T-cell (primary cell): ENCODE measurements at places on chromosomes 6 and 20. TPM values are rescaled to one million over a fixed set of nuclear protein-coding genes. Genes with fewer than 3 reads are reported as not detected.

Gene TAF11
- total RNA-seq, result 27.6 TPM

Gene MACROD2
- not detected for total RNA-seq

Gene SYCP2L
- 0.56 TPM for total RNA-seq

Gene SIRPB2
- total RNA-seq, result not detected

Gene GTSF1L
- total RNA-seq, result 0.53 TPM

Gene SGK2
- 2.0 TPM for total RNA-seq

Gene WFDC2
- not detected for total RNA-seq

Gene CRYBG1
- total RNA-seq, result 38.0 TPM

Gene WFDC5
- not detected for total RNA-seq

Gene TMEM244
- not detected for total RNA-seq

Gene CYB5R4
- 18.6 TPM for total RNA-seq

Gene MYH7B
- total RNA-seq, result 0.69 TPM

Gene ECT2L
- not detected for total RNA-seq

Gene APCDD1L
- not detected for total RNA-seq

Gene ANKEF1
- 1.9 TPM for total RNA-seq

Gene MTRF1L
- 12.2 TPM for total RNA-seq

Gene SSTR4
- not detected for total RNA-seq

Gene PTCHD4
- total RNA-seq, result not detected

Gene FOXC1
- total RNA-seq, result 0.15 TPM

Gene BPIFB2
- 0.29 TPM for total RNA-seq

Gene OPRM1
- not detected for total RNA-seq

Gene SLC35F1
- not detected for total RNA-seq

Gene C20orf144
- total RNA-seq, result 0.16 TPM

Gene MBOAT1
- 8.3 TPM for total RNA-seq

Gene RBM24
- not detected for total RNA-seq

Gene ZNF311
- 0.43 TPM for total RNA-seq

Gene KIAA1755
- total RNA-seq, result not detected

Gene CLDN20
- not detected for total RNA-seq

Gene GMPR
- total RNA-seq, result 0.96 TPM

Gene ANGPT4
- total RNA-seq, result not detected

Gene HLA-DMB
- 15.7 TPM for total RNA-seq

Gene METTL24
- not detected for total RNA-seq

Gene CLIC1
- total RNA-seq, result 89.5 TPM

Gene NTSR1
- not detected for total RNA-seq

Gene KHDC1
- 1.5 TPM for total RNA-seq

Gene FNDC1
- total RNA-seq, result not detected

Gene SMIM13
- 3.6 TPM for total RNA-seq

Gene SLCO4A1
- total RNA-seq, result 3.0 TPM

Gene SOBP
- total RNA-seq, result 0.35 TPM

Gene MYLK4
- 1.3 TPM for total RNA-seq

Gene FKBP1C
- 0.20 TPM for total RNA-seq

Gene HLA-DQB1
- total RNA-seq, result 28.1 TPM

Gene VSTM2L
- total RNA-seq, result not detected

Gene ZNF341
- 4.0 TPM for total RNA-seq

Gene SYCP2
- total RNA-seq, result 3.8 TPM

Gene TCP11
- not detected for total RNA-seq

Gene JAG1
- 0.12 TPM for total RNA-seq

Gene CAGE1
- 0.09 TPM for total RNA-seq

Gene CSE1L
- 29.3 TPM for total RNA-seq

Gene PNLDC1
- total RNA-seq, result 0.28 TPM

Gene PAX1
- total RNA-seq, result not detected

Gene AURKA
- 2.3 TPM for total RNA-seq

Gene LINC00237
- not detected for total RNA-seq

Gene SCAND1
- total RNA-seq, result 75.1 TPM

Gene CST3
- total RNA-seq, result 7.1 TPM

Gene TFAP2D
- not detected for total RNA-seq
